ENCODE measurements at places on chromosomes 11 and 22. TPM values are rescaled to one million over a fixed set of nuclear protein-coding genes. Genes with fewer than 3 reads are reported as not detected.

CCDC86 gene
- 27.4 TPM for total RNA-seq

DNA sequence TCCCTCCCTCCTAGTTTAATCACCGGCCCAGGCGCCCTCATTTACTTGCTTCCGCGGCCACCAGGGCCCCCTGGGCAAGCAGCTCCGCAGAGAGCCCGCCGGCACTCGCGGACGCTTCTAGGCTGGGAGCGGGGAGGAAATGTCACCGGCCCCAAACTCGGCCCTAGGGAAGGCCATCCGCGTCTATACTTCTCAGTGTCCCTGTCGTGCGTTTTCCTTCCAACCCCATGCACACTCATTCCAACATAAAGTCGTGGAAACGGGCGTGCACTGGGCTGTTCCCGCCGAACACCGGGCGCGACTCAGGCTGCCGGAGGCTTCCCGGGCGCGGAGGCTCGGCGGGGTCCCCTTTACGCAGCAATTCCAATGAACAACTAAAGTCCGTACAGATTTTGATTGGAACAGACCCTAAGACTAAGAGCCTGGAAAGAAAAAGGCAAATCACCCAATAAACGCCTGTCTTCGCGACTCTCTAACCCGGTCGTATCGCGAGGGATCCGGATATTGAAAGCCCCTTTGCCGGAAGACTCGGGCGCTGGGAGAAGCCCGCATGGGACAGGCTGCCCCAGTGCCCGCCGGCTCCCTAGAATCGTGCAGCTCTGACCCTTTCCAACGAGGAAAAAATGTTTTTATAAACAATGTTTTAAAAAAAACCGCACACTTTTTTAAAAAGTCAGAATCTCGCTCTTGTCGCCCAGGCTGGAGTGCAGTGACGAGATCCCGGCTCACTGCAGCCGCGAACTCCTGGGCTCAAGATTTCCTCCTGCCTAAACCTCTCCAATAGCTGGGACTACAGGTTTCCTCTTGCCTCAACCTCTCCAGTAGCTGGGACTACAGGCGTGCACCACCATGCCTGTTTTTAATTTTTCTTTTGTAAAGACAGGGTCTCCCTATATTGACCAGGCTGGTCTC is 1.3 kb upstream of the BARX2 start:
- no peak for DNase-seq

SSTR3 gene
- not detected for total RNA-seq

- DNase-seq = no peak
Observed at GRCh38 chr11:66973956-66974580, 1.0 kb upstream of the C11orf86 start.

GRCh38 chr22:40728731-40729189 is 49.5 kb downstream of the MCHR1 start:
- no peak for DNase-seq

- no peak for DNase-seq
Observed at GRCh38 chr11:13963949-13964770, 1.6 kb downstream of the SPON1 start.

GRCh38 chr22:26065847-26066246 is 103.4 kb upstream of the SEZ6L start:
- DNase-seq = no peak

DNA sequence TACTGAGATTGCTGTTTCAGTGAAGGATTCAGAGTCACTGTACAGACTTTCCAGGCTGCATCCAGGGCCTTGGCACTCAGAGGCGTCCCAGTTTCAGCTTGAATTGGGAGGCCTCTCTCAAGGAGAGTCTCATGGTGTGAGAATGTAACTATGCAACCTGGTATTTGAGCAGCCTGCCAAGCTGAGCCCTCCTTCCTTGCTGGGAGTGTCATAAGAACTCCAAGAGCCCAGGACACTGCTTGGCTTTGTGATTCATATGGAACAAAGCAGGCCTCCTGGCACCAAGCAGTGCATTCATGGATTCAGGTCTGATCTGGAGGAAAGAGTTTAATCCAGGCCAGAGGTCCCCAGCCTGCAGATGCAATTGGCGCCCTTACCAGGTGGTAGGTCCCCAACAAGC is 171.7 kb downstream of the DBX1 start:
- no peak for DNase-seq

DNA sequence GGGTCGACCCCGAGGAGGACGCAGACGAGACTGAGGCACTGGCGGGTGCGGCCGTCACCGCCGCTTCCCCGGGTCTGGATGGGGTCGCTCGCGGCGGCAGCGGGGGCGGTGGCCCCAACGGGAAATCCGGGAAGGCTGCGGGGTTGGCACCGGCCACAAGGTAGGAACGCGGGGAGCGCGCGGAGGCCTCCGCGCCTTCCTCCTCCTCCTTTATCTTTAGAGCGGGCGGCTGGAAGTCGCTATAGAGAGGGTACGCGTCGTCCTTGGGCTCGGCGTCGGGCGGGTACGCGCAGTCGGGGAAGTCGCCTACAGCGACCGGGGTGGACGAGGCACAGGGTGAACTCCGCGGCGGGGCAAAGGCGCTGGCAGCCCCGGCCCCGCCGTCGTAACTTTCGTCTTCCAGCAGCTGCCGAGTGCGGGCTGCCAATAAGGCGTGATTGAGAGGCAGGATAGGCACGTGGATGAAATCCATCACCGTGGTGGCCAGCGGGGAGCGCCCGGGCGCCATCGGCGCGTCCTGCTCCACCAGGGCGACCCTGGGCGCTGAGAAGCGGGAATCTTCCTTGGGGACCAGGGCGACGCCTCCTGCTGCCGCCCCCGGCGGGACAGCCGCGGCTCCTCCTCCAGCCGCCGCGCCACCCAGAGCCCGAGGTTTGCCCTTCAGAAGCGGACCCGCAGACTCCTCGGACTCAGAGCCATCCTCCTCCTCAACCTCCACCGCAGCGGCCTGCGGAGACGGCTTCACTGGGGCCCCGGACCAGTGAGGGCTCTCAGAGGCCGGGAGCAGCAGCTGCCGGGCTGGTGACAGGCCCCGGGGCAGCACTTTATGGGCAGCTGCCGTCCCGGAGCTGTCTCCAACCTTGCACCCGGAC is 1.7 kb downstream of the PGR start:
- DNase-seq = no peak

- DNase-seq = no peak
Observed at GRCh38 chr11:23539556-23539955, 679.3 kb upstream of the CCDC179 start.

DNA sequence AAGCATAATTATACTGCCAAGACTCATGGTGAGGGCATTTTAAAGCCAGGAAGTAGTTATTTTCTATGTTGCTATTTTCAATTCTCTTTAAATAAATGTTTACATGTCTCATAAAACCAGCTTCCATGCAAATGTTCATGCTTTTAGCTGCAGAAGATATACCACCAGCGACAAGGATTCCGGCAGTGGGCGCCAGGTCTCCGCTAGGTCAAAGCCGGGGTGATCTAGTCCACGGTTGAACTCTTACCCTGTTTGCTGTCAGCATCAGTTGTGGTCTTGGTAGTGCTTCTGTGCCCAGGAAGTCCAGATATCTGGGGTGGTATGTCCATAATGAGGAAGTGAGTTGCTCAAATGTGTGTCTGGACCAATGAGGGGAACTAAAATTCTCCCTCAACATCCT is 265.7 kb downstream of the BRD1 start:
- peak; percentile 38 for DNase-seq

CYTH4 gene
- not detected for total RNA-seq

DNA sequence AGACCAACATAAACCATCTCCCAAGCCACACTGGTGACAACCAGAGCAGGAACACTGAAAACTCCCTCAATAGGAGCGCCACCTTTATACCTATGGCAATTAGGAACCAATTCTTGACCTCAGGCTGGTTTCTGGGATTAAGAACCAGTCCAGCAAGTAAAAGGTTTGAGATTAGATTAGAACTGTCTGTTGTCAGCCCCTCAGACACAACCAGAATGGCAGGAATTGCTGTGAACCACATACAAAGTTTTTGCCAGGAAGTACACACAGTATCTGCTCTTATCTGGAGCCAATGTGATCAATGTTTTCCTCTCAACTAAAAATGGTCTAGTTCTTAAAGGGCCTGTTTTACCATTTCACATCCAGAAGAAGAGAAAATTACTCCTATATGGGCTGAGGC is 55.2 kb downstream of the RBFOX2 start:
- DNase-seq = no peak

DNA sequence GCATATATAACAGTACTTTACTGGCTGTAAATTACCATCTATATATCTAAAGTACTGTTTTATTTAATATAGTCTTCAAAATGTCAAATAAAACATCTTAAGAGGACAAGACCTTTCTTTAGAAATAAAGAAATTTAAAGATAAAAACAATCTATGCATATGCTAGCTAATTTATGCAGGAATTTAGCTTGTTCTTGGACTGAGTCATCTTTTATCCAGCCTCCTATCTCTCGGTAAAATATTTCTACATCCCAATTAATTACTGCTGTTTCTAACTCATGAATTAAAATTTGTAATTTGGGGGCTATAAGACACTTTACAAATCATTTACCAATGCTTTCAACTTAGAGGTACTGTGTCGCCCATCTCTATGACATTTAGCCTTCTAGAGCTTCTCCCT is 72.8 kb upstream of the DDI1 start:
- no peak for DNase-seq

GRCh38 chr11:96706761-96707160 is 316.9 kb downstream of the JRKL start:
- no peak for DNase-seq

GRCh38 chr11:68962527-68963250 is 18.1 kb downstream of the MRGPRD start:
- DNase-seq = no peak

DNA sequence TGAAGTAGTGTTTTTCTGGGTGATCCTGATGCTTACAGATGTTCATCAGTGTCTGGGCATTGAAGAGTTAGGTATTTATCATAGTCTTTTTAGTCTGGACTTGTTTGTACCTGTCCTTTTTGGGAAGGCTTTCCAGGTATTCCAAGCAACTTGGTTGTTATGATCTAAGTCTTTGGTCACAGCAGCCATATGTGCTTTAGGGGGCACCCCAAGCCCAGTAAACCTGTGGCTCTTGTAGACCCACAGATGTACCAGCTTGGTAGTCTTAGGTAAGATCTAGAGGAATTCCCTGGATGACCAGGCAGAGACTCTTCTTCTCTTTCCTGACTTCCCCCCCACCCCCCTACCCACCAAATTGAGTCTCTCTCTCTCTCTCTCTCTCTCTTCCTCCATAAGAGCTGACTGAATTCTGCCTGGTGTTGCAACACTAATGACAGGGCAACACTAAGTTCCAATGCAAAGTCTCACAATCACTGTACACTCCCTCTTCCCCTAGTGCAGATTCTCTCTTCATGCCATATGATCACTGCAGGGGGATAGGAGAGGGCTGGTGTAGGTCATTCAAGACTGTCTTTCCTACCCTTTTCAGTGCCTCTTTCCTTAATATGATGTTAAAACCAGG is 24.5 kb upstream of the MMP8 start:
- no peak for DNase-seq

MAPK8IP2 gene
- 2.8 TPM for total RNA-seq

- no peak for DNase-seq
Observed at GRCh38 chr11:63918507-63919191, 1.7 kb upstream of the RCOR2 start.

ZNF280A gene
- total RNA-seq = not detected

- no peak for DNase-seq
Observed at GRCh38 chr22:20137671-20138416, 6.2 kb downstream of the ZDHHC8 start.

MGAT3 gene
- 9.4 TPM for total RNA-seq

NAV2 gene
- 31.4 TPM for total RNA-seq

- DNase-seq = no peak
Observed at GRCh38 chr11:22730319-22730718, 63.9 kb downstream of the GAS2 start.

- peak; percentile 73 for DNase-seq
Observed at GRCh38 chr11:119481667-119482400, 58.9 kb upstream of the THY1 start.

TMEM191B gene
- total RNA-seq = 0.70 TPM

OR56A4 gene
- 0.08 TPM for total RNA-seq

CYP2D6 gene
- 1.4 TPM for total RNA-seq

BIRC3 gene
- 1.0 TPM for total RNA-seq

DNA sequence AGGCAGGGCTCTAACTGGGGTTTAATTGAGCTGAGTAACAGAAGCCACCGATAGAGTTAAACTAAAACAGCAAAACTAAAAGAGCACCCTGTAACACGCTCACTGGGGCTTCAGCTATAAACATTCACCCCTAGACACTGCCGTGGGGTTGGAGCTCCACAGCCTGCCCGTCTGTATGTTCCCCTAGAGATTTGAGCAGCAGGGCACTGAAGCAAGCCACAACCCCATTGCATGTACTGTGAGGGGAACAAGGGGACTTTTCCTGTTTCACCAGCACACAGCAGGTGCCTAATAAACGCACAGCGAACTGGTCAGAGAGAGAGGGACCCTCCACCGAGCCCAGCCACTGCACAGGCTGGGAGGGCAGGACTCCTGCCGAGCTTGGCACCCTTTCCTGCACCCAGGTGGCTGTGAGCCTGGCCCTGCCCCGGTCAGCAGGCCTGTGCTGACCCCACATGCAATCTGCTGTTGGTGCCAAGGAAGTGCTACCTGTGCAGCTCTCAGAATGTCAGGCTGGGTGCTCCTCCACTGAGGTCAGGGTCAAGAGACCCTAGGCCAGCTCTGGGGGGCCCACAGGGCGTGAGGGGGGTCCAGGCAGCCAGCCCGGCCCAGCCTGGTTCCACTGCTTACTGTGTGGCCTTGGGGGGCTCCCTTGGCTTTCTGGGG is 31.9 kb downstream of the RTN4R start:
- no peak for DNase-seq

GRCh38 chr11:2655834-2656622 is 43.8 kb downstream of the KCNQ1OT1 start:
- no peak for DNase-seq

- no peak for DNase-seq
Observed at GRCh38 chr11:116256215-116256614, 516.6 kb downstream of the BUD13 start.

NPAS4 gene
- 0.18 TPM for total RNA-seq

OOSP3 gene
- total RNA-seq = not detected

DNA sequence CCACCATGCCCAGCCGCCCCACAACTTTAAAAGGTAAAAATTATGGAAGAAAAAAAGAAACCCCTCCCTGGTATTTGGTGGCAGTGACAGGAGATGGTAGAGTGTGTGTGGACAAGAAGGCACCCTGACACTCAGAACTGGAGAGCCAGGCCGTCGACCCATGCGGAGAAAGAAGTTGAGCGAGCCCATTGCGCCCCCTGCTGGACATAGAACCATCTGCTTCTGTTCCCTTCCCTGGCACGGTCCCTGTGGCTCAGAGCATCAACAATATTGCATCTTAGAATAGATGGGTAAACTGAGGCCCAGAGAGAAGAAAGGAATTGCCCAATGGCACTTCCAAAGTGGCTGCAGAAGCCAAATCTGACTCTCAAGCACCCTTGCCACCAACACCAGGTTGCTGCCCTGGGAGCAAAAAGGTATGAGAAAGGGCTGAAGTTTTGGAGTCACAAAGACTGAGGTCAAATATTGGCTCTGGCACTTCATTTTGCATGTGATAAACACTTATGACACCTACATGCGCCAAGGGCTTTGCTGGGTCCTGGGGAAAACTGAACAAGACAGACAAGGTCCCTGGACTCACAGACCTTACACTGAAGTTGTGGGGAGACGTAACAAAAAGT is 8.6 kb downstream of the MRPL11 start:
- DNase-seq = peak; percentile 89

ALG9 gene
- total RNA-seq = 41.7 TPM

CAPN5 gene
- 12.8 TPM for total RNA-seq

PRG3 gene
- not detected for total RNA-seq

LRRC74B gene
- total RNA-seq = not detected

RBMXL2 gene
- not detected for total RNA-seq

GRCh38 chr11:45348729-45349128 is 62.6 kb upstream of the SYT13 start:
- no peak for DNase-seq

ALX4 gene
- not detected for total RNA-seq

USP28 gene
- total RNA-seq = 39.9 TPM

GRCh38 chr11:10906521-10906920 is 48.7 kb upstream of the ZBED5 start:
- DNase-seq = no peak
